NCI-H2029 (cell line): ENCODE measurements at places on chromosomes 16 and 17.

DNA sequence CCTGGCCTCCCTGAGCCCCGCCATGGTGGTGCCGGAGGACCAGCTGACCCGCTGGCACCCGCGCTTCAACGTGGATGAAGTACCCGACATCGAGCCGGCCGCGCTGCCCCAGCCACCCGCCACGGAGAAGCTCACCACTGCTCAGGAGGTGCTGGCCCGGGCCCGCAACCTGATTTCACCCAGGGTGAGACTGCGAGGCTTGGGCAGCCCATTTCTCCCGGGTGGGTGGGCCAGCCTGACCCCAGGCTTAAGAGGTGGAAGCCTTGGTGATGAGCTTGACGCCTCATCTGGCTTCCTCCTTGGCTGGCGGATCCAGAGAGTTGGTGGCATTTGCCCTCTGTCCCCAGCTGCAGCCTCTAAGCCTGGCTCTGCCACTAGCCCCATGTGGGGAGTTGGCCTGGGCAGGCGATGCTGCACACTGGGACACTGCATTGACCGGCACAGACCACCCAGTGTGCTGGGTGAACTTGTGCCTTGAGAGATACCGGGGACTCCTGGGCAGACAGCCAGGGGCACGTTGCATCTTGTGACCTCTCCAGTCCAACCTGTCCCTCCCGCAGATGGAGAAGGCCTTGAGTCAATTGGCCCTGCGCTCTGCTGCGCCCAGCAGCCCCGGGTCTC lies 3.0 kb downstream of the CDT1 start:
- DNase-seq, result no peak

- no peak for DNase-seq
Observed at GRCh38 chr17:61877837-61878236, 14.5 kb upstream of the BRIP1 start.

DNA sequence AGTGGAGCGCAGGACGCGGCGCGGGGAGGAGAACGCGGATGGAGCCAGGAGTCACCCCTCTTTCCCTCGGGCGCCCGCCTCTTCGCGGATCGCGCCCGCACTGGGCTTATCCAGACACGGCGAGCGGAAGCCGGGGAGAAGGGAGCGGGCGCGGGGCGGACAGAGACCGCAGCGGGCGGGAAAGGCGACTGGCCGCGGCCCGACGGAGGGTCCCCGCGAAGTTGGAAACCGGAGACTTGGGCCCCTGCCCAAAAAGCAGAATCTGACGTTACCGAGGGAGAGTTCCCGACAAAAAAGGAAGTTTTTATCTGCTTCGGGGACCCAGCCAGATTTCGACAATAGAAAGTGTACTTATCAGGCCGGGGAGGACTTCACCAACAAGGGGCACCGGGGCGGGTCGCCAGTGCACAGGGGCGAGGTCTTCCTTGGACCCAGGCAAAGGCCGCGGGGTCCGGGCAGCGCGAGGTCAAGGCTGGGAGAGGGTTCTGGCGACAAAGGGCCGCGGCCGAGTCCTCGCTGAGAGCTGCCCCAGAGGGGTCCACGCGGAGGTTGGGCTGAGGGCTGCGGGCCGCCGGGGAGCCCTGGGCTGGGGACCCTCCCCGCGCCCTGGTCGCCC lies 519 bp downstream of the ST6GALNAC2 start:
- no peak for DNase-seq

DNA sequence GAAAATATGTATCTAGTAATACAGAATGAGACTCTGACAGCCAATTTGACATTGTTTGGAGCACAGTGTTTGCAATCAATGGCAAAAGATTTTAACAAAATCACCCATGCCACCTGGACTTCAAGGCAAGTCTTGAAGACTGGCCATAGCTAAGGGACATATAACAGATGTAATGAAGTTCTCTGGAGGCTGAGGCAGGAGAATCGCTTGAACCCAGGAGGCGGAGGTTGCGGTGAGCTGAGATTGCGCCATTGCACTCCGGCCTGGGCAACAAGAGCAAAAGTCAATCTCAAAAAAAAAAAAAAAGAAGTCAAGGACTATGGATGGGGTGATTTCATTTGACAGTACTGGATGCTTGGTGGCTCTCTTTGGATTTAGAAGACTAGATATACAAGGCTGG lies 5.6 kb upstream of the BPTF start:
- no peak for DNase-seq

DNA sequence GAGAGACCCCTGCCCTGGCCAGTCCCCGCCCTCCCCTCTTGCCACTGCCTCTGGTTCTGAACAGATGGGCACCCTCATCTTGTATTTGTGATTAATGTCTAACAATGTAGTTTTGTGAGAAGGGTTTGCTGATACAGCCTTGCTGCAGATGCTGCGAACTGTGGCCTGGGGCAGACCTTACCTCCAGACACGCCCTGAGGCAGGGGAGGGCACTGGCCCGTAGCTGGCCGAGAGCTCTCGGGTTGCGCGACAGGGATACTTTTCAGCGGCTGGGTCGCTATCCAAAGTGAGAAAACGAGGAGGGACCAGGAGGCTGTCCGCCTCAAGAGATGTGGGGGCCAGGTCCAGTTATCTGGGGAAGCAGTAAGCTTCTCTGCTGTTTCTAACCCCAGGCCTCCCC lies 21.9 kb downstream of the STH start:
- DNase-seq, result no peak

GRCh38 chr16:3087243-3088235 lies 11.6 kb downstream of the ZSCAN10 start:
- no peak for DNase-seq

DNA sequence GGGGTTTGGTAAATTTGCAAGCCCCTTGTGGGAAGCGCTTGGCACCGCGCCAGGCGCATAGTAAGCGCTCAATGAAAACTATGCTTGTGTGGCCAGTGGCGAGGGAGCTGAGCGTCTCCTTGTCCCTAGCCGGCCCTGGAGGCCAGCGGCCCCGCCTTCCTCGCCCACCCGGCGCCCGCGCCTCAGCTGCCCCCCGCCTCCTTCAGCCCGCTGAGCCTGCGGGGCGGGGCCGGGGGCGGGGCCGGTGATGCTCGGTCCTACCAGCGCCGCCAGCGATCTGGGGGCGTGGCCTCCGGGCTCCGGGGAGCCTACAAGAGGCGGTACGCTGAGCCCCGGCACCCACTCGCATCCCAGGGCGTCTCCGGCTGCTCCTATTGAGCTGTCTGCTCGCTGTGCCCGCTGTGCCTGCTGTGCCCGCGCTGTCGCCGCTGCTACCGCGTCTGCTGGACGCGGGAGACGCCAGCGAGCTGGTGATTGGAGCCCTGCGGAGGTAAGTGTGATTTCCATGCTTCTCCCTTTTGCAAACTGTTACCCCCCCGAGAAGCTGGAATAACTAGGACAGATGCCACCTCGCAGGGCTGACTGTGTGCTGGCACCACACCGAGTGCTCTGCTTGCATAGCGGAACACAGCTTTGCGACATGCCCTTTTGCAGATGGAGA lies at the start of gene CRISPLD2:
TSS of gene CRISPLD2 (plus strand) at position 342 of the 661 bp plus-strand sequence. CDS start 18,511 bp downstream, outside the sequence.
- DNase-seq, result peak; percentile 65
